Ecto neural progenitor cell (in vitro differentiated cells): ENCODE measurements at places on chromosomes 1 and 21.

GRCh38 chr1:159318784-159319551 lies 16.8 kb downstream of the FCER1A start:
- DNase-seq: no peak

DNA sequence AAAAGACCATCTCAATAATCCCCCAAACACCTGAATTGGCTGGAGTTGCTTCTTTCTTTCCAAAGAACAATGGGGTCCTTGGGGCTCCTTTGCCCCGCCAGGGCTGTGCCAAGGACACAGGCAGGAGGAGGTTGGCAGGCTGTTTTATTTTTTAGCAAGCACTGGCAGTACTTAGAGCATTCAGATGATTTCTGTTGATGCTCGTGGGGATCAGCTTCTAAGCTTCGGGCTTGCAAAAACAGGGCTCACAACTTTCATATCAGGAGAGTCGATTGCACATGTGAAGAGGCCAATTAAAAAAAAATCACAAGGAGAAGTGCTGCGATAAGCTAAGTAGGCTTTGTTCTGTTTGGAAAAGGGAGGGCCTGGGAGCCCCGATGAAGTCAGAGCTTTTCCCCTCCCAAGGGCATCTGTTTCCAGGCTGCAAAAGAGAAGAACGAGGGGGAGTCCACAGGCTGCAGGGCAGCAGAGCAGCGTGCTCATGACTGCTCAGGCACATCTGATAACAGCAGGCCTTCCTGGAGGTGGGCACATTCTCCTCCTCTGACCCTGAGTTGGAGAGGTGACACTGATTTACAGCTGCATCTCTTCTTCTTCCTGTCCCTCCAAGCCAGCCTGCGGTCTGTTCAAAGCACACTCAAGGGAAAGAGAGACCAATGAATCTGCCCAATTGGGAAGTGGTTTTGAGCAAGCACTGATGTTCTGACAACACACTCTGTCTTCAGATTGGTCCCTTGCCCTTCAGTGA lies 27.3 kb upstream of the BCAR3 start:
- DNase-seq: no peak

DNA sequence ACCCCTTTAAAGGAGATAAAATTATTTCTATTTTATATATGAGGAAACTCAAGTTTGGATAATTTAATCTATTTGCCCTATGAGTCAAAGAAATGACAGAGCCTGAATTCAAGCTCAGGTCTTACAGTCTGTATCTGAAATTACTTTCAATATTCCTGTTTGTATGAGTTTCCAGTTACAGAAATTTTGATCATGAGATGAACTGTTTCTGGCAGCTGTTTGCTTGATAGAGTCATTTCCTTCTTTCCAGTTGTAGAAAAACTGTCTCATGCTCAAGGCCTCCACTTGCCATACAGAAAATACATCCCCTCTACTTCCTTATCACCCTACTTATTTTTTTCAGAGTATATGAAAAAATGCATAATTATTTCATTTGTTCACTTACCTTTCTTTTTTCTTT lies 87.6 kb downstream of the PTPRC start:
- DNase-seq: no peak

- DNase-seq: no peak
Measured at GRCh38 chr1:185500001-185500626, 183.1 kb upstream of the IVNS1ABP start.

DNA sequence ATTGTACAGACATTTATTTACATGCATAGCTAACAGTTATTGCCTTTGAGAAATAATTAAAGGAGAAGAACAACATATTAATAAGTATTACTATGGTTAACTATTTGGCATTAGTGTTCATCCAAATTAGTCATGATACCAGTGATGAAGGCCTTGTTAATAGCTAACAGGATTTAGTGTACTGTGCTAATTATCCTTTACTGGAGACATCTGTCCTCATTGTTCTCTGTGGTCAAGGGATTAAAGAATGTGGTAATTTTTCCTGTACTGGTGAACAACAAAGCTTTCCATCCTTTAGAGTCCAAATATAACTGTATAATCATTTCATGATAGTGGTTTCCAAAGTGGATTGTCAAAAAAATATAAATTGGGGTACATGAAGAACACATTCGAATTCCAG lies 103.9 kb downstream of the ADGRL4 start:
- DNase-seq: no peak
